ENCODE measurements at places on chromosomes 7 and 10. TPM values are rescaled to one million over a fixed set of nuclear protein-coding genes. Genes with fewer than 3 reads are reported as not detected.
A peak's percentile ranks its signal among the peaks of the same experiment; 100 is the strongest.

GRCh38 chr10:45440511-45441062 is 66.6 kb downstream of the ALOX5 start:
- no peak for DNase-seq

GRCh38 chr7:24411226-24411625 is 127.2 kb downstream of the NPY start:
- DNase-seq = no peak

GRCh38 chr7:20229081-20229480 is 11.9 kb upstream of the MACC1 start:
- no peak for DNase-seq

GRCh38 chr10:48762064-48763042 is 77.7 kb downstream of the WDFY4 start:
- no peak for DNase-seq

The MMD2 gene
- not detected for total RNA-seq

The RPEL1 gene
- 0.13 TPM for total RNA-seq

GRCh38 chr7:32921896-32922295 is 30.3 kb upstream of the KBTBD2 start:
- DNase-seq = peak; percentile 51
